ENCODE measurements at places on chromosomes 2 and 18.

DNA sequence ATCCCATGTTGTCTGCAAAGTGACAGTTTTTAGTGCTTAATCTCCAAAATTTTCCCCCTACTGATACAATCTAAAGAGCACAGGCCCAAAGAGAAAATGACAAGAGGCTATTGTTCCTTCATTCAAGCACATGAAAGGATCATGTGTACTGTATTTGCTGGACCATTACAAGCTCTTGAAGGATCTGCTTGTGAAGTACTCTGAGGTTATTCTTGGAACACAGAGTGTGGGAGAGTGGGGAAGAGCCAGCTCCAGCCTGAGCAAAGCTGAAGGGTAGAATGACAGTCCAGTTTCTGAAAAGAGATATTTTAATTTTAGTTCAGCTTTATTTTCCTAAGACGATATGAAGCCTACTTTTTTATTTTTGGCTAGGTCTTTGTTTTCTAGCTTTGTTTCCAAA, 112.2 kb downstream of the GALNT3 start:
- no peak for DNase-seq

- DNase-seq = peak; percentile 79
Measured at GRCh38 chr2:227415538-227416424, 28.0 kb upstream of the SCYGR1 start.

DNA sequence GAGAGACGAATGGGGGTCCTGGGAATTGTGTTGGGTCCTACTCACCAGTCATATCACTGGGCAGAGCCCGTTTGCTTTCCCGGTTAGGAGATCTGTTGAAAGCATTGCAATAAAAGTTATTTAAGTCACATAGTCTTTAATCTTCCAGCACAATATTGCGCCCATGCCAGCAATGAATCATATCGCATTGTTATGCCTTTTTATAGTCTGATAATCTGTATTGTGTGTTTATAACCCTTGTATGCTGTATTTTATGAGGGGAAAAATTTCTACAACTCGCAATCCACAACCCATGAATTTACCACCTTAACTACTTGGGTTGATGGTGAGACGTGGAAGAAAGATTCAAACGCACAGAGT, 211.9 kb upstream of the SMIM21 start:
- no peak for DNase-seq

DNA sequence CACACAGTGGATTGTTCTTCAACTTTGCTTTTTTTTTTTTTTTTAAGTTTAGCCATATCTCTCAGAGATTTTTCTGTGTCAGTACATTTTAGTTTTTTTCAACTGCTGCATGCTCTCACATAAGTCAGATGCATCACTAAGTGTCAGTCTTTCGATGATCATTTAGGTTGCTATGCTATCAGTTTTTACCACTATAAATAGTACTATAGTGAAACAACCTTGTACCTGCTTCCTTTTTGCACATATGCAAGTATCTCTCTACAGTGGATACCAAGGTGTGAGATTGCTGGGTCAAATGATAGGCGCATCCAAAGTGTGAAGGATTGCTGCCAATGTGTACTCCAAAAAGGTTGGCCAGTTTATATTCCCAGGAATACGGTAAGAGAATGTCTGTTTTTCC, 33.5 kb upstream of the MAP4K3 start:
- no peak for DNase-seq

DNA sequence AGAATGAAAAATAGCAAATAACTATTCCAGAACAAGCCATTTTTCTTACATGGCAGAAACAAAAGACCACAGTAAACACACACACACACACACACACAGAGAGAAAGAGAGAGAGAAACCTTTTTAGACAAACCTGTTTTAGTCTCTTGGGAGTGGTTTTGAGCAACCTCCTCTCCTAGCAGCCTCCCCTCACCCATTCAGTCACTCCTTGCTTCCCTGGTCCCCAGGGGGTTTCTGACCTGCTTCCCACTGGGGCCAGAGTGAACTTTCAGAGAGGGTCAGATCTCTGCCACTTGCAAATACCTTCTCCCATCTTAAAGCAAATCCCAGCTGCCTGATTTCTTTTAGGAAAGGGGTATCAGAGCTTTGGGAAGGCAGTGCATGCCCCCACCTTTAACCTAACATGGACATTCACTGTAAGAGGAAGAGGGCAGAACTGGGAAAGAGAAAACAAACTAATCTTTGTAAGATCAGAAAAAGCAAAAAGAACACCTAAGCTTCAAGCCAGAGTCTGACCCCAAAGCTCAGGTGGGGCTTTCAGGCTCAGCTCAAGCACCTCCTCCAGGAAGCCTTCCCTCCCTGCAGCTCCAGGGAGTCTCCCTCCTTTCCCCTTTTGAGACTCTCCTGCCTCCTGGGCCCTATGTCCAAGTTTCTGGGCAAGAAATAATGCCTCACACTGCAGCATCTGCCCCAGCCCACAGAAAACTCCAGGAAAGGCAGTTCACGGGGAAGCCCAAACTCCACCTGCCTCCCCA, 2.7 kb downstream of the SDC1 start:
- no peak for DNase-seq

GRCh38 chr2:11947956-11948355, 201.5 kb downstream of the LPIN1 start:
- DNase-seq = no peak

GRCh38 chr2:171923206-171923605, 945 bp downstream of the HAT1 start:
- DNase-seq = peak; percentile 67

GRCh38 chr2:239943991-239944631, 81.0 kb downstream of the NDUFA10 start:
- DNase-seq = no peak

GRCh38 chr18:55641486-55641885, 53.5 kb upstream of the TCF4 start:
- DNase-seq = no peak

GRCh38 chr2:105744909-105745853, at the start of gene NCK2:
Gene NCK2, plus strand, starts transcription at chr2:105744912. Its CDS starts 110,152 bp downstream, at chr2:105855064.
- DNase-seq = peak; percentile 33

GRCh38 chr2:156164091-156164720, 168.3 kb downstream of the NR4A2 start:
- DNase-seq = no peak

DNA sequence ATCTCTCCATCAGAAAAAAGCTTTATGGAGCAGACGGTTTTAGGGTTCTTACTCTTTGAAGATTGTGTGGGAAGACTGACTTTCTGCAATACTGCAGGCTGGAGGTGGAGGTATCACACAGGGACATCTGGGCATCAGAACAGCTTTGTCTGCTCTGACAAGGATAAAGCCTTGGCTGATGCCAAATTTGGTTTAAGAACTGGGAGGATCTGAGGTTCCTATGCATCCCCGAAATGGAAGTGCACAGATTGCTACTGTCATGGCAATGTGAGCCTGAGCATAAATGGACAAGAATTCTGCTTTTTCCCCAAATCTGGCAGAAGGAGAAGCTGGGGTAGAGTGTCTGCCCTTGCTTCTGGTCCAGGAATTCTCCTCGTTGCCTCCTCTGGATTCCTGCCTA, 424.3 kb downstream of the SLC4A3 start:
- DNase-seq = no peak

DNA sequence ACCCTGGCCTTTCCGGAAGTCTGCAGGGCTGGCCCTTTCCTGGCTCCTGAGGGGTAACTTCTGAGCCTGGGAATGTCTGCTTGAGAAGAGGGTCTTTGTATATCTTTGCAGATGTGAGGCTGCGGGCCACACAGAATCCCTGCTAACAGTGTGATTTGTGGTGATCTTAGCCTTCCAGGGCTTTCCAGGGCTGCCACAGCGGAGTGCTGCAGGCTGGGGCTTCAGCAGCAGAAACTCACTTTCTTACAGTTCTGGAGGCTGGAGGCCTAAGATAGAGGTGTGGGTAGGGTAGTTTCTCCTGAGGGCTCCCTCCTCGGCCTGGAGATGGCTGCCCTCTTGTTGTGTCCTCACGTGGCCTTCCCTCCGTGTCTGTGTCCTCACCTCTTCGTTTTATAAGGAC, 294.7 kb upstream of the HS6ST1 start:
- DNase-seq = no peak

DNA sequence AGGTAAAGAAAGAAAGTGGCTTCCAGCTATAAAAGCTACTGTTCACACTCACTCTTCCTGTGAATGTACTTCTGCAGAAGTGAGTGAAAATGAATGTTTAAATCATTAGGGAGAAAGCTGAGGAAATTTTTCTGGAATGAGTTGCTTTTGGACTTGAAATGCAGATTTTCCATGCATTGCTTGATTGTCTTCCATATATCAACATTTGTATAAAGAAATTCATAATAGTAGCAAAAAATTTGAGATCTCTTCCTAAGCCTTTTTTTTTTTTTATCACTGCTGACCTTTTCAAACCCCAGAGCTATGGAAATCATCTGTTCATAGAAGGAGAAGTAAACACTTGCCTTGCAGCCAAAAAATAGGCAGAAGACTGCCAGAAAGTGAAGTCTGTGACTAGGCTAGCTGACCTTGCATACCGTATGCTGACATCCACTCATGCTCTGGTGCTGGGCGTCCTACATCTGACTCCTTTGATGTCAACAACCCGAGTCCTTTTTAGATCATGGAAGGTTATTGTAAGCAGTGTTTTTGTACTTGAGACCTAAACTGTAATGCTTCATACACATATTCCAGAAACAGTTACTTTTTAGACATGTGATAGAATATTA, 154.5 kb upstream of the RASGRP3 start:
- peak; percentile 54 for DNase-seq

DNA sequence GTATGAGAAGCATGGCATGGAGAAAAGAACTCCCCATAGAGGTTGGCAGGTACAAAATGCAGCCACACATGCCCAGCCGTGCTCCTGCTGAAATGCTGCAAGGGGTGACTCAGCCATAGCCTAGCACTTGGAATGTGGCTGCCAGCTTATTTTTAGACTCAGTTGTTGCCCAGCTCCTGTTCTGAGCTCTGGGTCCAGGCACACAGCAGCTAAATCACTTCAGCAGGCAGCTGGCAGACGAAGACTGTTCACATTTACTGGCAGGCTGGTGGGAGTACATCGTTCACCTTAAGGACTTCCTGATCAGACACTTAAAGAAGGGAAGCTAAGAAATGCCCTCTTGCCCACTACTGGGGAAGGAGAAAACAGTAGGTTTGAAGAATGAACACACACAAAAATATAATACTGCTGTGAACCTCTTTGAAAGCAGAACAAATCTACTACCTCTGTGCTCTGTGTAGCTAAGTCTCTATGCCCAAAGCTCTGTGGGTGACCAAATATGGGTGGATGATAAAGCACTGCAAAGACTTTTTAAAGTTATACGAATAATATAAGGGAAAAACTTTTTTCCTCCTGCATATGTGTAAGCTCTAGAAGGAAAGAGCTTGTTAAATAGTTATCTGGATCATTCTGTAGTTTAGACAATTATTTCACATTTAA, 146.1 kb downstream of the LNPK start:
- peak; percentile 68 for DNase-seq

- peak; percentile 34 for DNase-seq
Measured at GRCh38 chr18:36942264-36942663, 113.3 kb downstream of the KIAA1328 start.

DNA sequence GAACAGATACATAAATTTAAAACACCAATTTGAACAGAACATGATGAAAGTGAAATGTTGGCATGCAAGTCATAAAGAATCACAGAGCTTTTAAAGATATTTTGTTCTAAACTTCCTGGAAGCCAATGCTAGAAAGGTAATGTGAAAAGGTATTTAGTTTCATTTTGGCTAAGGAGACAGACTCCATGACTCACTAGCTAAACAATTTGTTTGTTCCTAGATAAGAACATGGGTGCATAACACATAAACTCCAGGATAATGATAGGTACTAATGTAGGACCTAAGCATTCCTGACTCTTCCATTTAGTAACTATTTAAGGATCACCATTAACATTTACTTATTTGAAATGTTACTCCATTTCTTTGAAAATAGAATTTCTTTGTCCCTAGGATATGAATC, 292.5 kb upstream of the CNTNAP5 start:
- DNase-seq = no peak

GRCh38 chr2:36964496-36965058, 1.8 kb downstream of the STRN start:
- no peak for DNase-seq

GRCh38 chr2:75569546-75569945, 8.8 kb upstream of the EVA1A start:
- no peak for DNase-seq

- DNase-seq = no peak
Measured at GRCh38 chr2:44510246-44510645, 148.5 kb downstream of the CAMKMT start.

- no peak for DNase-seq
Measured at GRCh38 chr2:8984157-8984556, 19.3 kb downstream of the MBOAT2 start.

- no peak for DNase-seq
Measured at GRCh38 chr18:41646915-41647620, 308.0 kb upstream of the PIK3C3 start.

- peak; percentile 90 for DNase-seq
Measured at GRCh38 chr2:231680992-231681852, 27.1 kb upstream of the PTMA start.

Measured in EL (cell line).